IPS-NIHi11 (cell line): ENCODE measurements at places on chromosomes 13 and 19.

DNA sequence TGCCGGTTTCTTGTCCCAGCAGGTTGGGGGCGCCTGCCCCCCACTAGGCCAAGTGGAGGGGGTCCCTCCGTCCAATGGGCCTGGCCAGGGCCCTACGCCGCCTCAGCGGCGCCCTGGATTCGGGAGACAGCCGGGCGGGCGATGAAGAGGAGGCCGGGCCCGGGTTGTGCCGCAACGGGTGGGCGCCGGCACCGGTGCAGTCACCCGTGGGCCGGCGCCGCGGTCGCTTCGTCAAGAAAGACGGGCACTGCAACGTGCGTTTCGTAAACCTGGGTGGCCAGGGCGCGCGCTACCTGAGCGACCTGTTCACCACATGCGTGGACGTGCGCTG is 6.2 kb downstream of the KCNJ14 start:
- peak; percentile 14 for DNase-seq

- DNase-seq, result no peak
Measured at GRCh38 chr13:29405401-29405800, 190.1 kb downstream of the SLC7A1 start.

DNA sequence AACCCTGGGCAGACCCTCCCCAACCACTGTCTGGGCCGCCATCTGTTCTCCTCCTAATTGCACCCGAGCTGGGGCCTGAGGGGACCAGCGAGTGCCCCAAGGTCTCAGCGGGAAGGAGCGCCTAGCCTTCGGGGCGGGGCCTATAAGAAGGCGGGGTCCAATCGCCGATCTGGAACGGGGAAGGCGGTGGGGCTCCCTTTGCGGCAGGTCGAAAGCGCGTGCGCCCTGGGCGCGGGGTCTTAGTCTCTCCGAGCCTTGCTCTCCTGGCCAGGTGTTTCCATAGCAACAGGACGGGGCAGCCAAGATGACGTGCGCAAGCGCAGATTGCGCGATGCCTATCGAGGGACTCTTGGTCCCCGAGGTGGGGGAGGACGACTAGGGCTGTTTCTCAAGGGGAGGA is 2.8 kb downstream of the MAST1 start:
- peak; percentile 87 for DNase-seq

- no peak for DNase-seq
Measured at GRCh38 chr13:51942189-51942588, 69.1 kb downstream of the ATP7B start.

GRCh38 chr13:79451500-79451962 is 29.4 kb upstream of the NDFIP2 start:
- peak; percentile 35 for DNase-seq

DNA sequence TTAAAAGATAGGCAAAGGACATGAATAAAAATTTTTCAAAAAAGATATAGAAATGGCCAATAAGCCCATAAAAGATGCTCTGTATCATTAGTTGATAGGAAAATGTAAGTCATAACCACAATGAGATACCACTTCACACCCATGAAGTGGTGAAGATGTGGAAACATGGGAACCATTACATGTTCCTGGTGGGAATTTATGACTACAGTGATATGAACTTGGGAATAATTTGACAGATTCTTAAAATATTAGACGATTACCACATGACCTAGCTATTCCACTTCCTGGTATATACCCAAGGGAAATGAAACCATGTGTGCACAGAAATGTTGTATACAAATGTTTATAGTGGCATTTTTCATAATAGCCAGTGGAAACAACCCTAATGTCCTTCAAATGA is 232.2 kb downstream of the GGACT start:
- DNase-seq, result no peak

DNA sequence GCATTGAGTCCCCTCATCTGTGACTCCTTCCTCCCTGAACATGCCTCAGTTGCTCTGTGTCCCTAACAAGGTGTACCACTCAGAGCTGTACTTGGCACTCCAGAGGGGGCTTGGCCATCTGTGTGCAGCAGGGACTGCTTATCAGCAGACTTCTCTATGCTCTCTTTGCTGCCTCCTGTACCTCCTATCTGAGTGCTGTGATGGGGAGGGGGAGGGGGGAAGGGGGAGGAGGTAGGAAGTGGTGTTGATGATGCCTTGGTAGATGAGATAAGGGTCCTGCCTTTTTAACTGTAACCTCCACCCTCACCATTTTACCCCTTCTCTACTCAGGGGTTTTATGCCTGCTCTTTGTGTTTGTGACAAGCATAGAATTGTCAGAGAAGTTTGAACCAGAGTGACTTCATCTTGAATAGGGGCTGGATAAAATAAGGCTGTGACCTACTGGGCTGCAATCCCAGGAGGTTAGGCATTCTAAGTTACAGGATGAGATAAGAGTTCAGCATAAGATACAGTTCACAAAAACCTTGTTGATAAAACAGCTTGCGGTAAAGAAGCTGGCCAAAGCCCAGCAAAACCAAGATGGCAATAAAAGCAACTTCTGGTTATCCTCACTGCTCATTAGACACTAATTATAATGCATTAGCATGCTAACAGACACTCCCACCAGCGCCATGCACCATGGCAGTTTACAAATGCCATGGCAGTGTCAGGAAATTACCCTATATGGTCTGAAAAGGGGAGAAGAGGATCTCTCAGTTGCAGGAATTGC is 13.2 kb downstream of the PCDH8 start:
- DNase-seq, result no peak

DNA sequence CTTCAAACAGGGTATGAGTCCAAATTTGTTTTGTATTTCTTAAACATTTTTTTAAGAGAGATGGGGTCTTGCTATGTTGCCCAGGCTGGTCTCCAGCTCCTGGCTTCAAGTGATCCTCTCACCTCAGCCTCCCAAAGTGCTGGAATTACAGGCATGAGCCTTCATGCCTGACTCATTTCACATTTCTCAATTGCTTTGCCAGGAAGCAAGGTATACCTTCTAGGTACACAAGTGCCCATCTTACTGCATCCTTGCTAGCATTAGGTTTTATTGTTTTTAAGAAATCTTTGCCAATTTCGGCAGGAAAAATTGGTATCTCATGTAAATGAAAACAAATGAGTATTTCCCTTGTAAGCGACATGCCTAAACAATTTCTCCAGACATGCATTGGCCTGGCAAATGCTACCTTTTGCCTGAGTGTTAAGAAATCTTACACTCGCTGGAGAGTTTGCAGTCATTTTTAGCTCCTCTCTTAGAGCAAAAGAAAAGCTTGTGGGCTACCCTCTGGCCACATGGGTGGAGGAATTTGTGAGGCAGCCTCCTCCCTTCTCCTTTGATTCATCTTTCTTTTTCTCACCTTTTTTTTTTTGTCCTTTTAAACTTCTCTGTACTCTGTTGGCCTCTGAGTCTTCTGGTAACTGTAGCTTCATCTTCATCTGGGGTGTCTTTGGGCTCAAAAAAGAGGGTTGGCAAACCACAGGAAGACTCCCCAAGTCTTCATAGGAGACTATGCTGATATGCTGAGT is 33.0 kb downstream of the ACTL9 start:
- DNase-seq, result no peak

- DNase-seq, result peak; percentile 96
Measured at GRCh38 chr19:12666265-12667048, at the start of the genes MAN2B1 and WDR83. Gene MAN2B1 (minus strand): TSS chr19:12666742. CDS start chr19:12666701, 41 bp downstream. Gene WDR83 (plus strand): TSS chr19:12666807. CDS start chr19:12669791, 2,984 bp downstream.

GRCh38 chr19:17579661-17580244 is 24.3 kb downstream of the COLGALT1 start:
- peak; percentile 85 for DNase-seq

DNA sequence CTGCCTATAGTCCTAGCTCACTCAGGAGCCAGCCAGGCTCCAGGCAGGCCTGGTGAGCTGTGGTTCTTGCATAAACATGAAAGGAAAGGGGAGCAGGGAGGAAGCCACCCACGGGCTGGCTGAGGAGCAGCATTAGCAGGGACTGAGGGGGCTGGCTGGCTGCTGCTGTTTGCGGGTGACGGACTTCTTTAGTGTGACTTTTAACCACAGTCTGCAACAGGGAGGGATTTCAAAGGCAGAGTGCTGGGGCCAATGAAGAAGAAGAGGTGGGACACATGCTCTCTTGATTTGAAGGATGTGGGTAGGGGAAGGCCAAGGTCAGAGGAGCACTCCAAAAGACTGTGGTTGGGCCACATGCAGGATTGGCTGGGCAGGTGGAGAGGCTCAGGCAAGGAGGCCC is 223.0 kb downstream of the DNAJC15 start:
- no peak for DNase-seq

DNA sequence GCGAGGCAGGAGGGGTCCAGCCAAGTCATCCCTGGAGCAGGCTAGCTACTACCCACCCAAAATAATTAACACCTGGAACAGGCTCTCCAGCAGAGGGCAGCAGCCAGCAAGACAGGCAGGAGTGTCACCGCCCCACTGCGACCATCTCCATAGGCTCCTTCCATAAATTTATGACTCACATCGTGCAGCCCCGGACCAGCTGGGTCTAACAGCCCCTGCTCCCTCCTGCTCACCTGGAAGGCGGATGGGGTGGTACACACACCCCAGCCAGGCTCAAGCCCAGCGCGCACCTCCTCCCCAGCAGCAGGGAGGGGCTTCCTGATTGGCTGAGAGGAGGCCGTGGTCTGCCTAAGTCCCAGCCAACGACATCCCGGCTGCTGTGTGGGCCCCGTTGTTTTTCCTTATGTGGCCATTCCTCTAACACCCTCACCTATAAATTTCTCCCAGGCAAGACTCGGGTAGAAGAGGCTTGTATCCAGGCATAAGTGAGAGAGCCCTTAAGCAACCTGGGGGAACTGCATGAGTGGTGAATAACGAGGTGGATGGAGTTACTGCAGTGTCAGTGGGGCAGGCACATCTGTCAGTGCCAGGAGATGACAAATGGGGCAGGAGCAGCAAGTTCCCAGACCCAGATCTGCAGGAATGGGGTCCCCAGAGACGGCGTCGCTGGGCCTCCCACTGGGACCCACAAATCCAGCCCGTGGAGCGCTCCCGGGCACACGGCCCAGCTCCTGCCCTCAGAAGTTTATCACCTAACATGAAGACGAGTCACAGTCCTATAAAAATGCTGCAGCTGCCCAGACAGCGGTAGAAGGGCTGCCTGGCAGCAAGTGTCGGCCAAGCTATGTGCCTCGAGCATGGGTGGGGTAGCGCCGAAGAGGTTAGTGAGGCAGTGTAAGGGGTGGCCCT is 43.1 kb downstream of the CEBPG start:
- peak; percentile 91 for DNase-seq

- no peak for DNase-seq
Measured at GRCh38 chr19:15297416-15298224, 34.7 kb downstream of the BRD4 start.

- no peak for DNase-seq
Measured at GRCh38 chr13:112806739-112807652, 117.2 kb downstream of the ATP11A start.
